ENCODE measurements at places on chromosomes 4 and X.

DNA sequence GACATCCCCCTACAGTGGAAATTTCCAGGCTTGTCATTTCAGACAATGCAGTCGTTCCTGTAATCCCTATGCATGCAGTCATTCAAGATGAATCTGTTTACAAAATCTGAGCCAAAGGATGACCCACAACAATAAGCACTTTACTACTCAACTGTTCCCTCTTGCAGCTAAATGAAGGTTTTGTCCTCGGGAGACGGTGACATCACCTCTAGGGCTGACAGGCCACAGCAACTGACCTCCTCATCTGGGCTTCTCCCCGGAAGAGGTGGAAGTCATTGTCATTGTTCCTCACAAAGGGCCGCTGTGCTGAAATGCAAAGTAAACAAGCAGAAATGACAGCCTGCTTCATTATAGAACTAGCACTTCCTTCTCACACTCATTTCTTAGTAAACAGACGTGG is 29.2 kb downstream of the CLRN2 start:
- H3K36me3 ChIP-seq: no peaks in the 10 kb centered on the region
- no peak overlapping the region for H3K27ac ChIP-seq
- no peak for DNase-seq
- no peaks in the 10 kb centered on the region for H3K4me1 ChIP-seq
- no peak overlapping the region for H3K4me3 ChIP-seq

- H3K27me3 ChIP-seq: no peaks in the 10 kb centered on the region
- DNase-seq: peak; percentile 51
- no peak overlapping the region for H3K4me3 ChIP-seq
- H3K27ac ChIP-seq: peak overlapping the region; percentile 46
- no peaks in the 10 kb centered on the region for H3K4me1 ChIP-seq
- H3K36me3 ChIP-seq: no peaks in the 10 kb centered on the region
Measured at GRCh38 chr4:119093042-119093827, 42.4 kb upstream of the MYOZ2 start.

DNA sequence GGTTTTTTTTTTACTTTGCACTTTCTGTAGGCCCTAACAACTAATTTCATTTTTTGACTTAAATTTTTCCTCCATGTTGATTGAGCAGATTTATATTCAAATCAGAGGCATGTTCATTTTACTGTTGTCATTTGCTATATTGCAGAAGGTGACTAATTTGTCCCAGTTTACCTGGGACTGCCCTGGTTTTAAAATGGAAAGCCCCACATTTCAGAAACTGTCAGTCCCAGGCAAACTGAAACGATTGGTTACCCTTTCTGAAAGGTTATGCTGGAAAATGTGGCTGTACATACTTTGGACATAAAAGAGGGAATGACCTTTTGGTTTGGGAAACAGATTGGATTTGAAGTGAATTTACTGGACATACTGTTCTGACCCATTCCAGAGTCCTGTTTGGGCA is 160.0 kb downstream of the SPCS3 start:
- no peaks in the 10 kb centered on the region for H3K4me1 ChIP-seq
- H3K4me3 ChIP-seq: no peak overlapping the region
- no peak for DNase-seq
- H3K27ac ChIP-seq: no peak overlapping the region
- H3K27me3 ChIP-seq: no peaks in the 10 kb centered on the region
- H3K36me3 ChIP-seq: no peaks in the 10 kb centered on the region

- no peak for DNase-seq
- H3K36me3 ChIP-seq: no peaks in the 10 kb centered on the region
- H3K4me1 ChIP-seq: peaks cover 26% of the 10 kb centered on the region
- peak within 1 kb of the TSS; percentile 50 for H3K27ac ChIP-seq
- peaks cover 32% of the 10 kb centered on the region for H3K27me3 ChIP-seq
Measured at GRCh38 chr4:1172228-1172851, at the start of gene SPON2. Gene SPON2, minus strand, starts transcription at chr4:1172583.

GRCh38 chr4:100984901-100985300 is 362.4 kb downstream of the PPP3CA start:
- no peak for DNase-seq
- H3K36me3 ChIP-seq: no peaks in the 10 kb centered on the region
- no peak overlapping the region for H3K4me3 ChIP-seq

- no peak overlapping the region for H3K4me3 ChIP-seq
- H3K27me3 ChIP-seq: no peaks in the 10 kb centered on the region
- DNase-seq: no peak
- no peak overlapping the region for H3K27ac ChIP-seq
Measured at GRCh38 chrX:151393514-151393913, 3.5 kb upstream of the VMA21 start.

- no peak overlapping the region for H3K27ac ChIP-seq
- no peaks in the 10 kb centered on the region for H3K36me3 ChIP-seq
- no peak overlapping the region for H3K4me3 ChIP-seq
- DNase-seq: no peak
Measured at GRCh38 chr4:139744232-139744631, 78.6 kb downstream of the MGST2 start.

- H3K4me1 ChIP-seq: no peaks in the 10 kb centered on the region
- no peaks in the 10 kb centered on the region for H3K36me3 ChIP-seq
- H3K27ac ChIP-seq: no peak overlapping the region
- no peaks in the 10 kb centered on the region for H3K27me3 ChIP-seq
Measured at GRCh38 chr4:130608121-130608520, 1512.2 kb downstream of the C4orf33 start.

DNA sequence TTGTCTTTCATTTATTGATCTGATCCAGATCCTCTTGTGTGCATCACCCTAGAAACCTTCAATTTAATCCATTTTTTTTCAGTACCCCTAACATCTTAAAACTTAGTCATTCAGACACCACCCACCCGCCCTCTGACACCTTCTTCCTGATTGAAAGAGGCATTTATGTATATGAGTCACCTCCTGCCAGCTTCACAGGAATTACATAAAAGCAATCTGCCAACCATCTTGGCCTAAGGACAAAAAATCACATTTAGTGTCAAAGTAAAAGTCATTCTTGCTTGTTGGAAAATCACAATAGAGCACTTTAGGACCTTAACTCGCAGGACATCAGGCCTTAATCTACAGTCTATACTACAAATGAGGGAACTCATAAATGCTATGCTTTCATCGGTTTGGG is 52.1 kb downstream of the NDST3 start:
- H3K36me3 ChIP-seq: no peaks in the 10 kb centered on the region
- DNase-seq: no peak
- no peaks in the 10 kb centered on the region for H3K27me3 ChIP-seq
- no peaks in the 10 kb centered on the region for H3K4me1 ChIP-seq
- no peak overlapping the region for H3K4me3 ChIP-seq

GRCh38 chr4:87521757-87522374 is 7.3 kb downstream of the SPARCL1 start:
- no peak overlapping the region for H3K4me3 ChIP-seq
- no peaks in the 10 kb centered on the region for H3K36me3 ChIP-seq
- no peaks in the 10 kb centered on the region for H3K4me1 ChIP-seq
- peak overlapping the region; percentile 65 for H3K27ac ChIP-seq
- DNase-seq: no peak
- no peaks in the 10 kb centered on the region for H3K27me3 ChIP-seq

- no peaks in the 10 kb centered on the region for H3K4me1 ChIP-seq
- H3K27me3 ChIP-seq: no peaks in the 10 kb centered on the region
- H3K4me3 ChIP-seq: no peak overlapping the region
- no peak overlapping the region for H3K27ac ChIP-seq
- no peaks in the 10 kb centered on the region for H3K36me3 ChIP-seq
Measured at GRCh38 chrX:109714340-109714958, 18.6 kb downstream of the ACSL4 start.

DNA sequence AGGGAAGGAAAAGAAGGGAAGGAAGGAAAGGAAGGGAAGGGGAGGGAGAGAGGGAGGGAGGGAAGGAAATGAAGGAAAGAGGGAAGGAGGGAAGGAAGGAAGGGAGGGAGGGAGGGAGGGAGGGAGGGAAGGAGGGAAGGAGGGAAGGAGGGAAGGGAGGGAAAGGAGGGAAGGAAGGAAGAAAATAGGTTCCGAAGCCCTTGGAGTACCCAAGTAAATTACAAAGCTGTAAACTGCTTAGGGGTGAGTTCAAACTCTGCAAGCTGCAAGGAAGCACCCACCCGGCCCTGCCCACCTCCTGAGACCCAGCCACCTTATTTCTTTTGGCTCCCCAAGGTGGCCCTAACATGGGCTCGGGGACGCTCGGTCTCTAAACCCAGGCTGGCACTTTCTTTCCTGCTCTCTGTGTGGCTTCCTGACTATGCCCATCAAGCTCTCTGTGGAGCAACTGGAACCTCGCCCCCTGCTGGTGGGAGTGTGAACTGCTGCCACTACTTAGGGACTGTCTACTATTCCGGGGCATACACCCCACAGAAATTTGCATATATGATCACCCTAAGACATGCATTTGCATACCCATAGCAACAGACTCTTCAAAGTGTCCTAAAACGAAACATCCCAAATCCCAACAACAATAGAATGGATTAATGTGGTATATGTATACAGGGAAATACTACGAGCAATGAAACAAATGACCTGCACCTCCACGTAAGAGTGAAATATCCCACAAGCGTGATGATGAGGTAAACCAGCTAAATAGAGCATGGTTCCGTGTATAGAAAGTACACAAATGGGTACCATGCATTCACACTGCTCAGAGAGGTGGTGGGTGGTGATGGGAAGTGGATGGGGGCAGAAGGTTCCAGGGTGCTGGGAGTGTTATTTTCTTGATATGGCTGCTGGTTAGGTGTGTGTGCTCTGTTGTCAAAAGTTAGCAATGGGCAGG is 151.7 kb upstream of the TBL1X start:
- H3K36me3 ChIP-seq: no peaks in the 10 kb centered on the region
- H3K4me1 ChIP-seq: no peaks in the 10 kb centered on the region
- no peak overlapping the region for H3K4me3 ChIP-seq
- no peaks in the 10 kb centered on the region for H3K27me3 ChIP-seq

- H3K36me3 ChIP-seq: no peaks in the 10 kb centered on the region
- no peaks in the 10 kb centered on the region for H3K4me1 ChIP-seq
- no peak for DNase-seq
- H3K4me3 ChIP-seq: no peak overlapping the region
Measured at GRCh38 chr4:68490826-68491457, 43.7 kb downstream of the TMPRSS11E start.
